Stimulated activated CD8-positive, alpha-beta memory T cell treated with anti-CD3 and anti-CD28 coated beads, Interleukin-15, amount 100 ng/mL, for 24 hours (primary cell): ENCODE measurements at places on chromosomes 2 and 18.

GRCh38 chr2:74010087-74010541 lies 25.4 kb downstream of the TET3 start:
- DNase-seq = no peak

- no peak for DNase-seq
Measured at GRCh38 chr2:96088340-96089335, 27.7 kb downstream of the ADRA2B start.

- DNase-seq = no peak
Measured at GRCh38 chr18:13725566-13726231, 659 bp downstream of the FAM210A start.

GRCh38 chr18:55470826-55471225 lies 117.2 kb downstream of the TCF4 start:
- DNase-seq = no peak

GRCh38 chr2:182018218-182018617 lies 32.6 kb downstream of the PPP1R1C start:
- DNase-seq = no peak

DNA sequence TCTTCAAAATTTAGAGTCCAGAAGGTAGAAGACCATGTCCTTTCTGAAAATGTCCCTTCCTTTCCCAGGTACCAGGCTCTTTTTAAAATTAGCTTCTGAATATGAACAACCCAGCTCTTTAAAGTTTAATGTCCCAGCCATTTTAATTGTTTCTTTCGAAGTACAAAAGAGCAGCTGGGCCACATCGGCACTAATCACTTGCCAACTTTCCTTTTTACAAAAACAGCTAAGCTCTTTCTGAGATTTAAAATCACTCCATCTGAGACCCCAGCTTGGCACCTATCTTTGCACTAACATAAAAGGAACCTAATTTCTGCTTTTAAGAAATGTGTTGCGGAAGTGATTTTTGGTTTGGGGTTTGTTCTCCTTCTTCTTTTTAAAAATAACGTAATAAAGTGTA lies 2.6 kb downstream of the BOD1L2 start:
- DNase-seq = no peak

DNA sequence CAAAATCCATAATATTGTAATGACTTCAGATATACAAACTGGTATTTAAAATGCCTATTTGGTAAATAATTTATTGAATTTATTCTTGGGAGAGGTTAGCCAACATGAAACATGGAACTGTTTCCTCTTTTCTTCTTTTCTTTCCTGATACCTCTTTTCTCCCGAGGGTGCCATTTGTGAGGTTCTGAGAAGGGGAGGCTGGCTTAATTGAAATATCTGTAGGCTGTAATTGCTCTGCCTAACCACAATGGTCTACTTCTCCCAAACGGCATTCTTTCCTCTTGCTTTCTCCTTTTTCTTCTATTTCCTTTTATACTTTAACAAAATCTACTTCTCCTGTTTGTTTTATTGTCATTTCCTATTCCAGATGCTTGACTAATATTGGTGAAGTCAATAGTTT lies 114.9 kb downstream of the TCF4 start:
- DNase-seq = no peak

GRCh38 chr2:140895378-140895777 lies 1235.4 kb downstream of the LRP1B start:
- DNase-seq = no peak

DNA sequence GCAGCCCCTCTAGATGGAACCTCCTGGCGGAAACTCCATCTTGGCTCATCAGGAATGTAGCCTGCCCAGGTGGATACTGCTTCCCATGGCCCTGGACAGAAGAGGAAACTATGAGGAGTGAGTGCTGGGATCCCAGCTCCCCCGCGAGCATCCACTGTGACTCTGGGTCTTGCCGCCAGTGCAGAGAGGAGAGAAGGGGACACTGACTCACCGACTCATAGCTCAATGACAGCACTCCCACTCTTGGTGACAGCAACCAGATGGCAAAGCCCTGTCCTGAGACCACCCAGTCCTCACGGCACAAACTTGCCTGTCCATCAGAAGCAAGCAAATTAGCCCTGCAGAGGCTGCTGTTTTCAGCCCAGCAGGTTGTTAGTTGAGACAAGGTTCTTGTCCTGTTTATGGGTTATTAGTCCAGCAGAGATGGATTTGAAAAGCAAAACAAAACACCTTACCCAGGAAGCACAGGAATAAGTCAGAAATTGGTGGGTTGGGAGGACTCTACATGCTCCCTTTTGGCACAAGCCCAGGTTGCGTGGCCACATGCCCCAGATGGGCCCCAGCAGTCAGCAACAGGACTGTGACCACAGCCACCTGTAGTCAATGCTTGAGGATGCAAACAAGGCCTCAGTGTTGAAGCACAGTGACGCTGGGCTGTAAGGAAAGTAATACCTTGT lies 111.5 kb upstream of the GLI2 start:
- DNase-seq = no peak

- DNase-seq = no peak
Measured at GRCh38 chr2:48471048-48471474, 58.9 kb upstream of the STON1 start.

DNA sequence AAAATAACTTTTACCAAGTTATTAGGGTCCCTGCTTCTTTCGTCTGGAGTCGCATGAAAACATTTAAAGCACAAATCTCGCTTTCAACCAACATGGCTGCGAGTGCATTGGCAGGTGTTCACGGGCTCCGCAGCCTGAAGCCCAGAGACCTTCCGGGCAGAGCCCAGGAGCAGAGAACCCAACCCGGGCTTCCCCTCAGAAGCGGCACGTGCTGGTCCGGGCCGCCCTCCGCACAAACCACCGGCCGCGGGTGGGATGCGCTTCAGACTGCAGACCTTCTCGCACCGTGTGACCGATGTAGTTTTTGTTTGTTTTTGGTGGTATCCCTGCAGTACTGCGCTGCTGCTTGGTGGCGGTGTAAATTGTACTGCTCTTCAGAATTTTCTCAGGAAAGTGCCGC lies 105.6 kb upstream of the TPO start:
- no peak for DNase-seq

DNA sequence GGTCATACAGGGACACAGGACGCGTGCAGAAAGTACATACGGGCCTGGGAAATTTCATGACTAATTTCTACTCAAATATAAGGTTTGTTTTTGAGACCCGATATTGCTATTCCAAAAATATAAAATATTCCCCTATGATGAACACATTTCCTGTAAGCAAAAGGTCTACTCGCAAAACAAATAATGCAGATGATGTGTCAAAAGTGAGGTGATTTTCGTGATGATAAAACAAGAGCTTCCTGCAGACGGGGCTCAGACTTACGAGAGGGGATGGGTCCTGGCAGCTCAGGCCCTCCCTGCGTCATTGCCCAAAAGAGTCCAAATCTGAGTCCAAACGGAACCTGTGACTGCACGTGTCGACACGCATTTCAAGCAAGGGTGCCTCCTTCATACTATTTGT lies 62.7 kb downstream of the MBP start:
- DNase-seq = no peak

- DNase-seq = no peak
Measured at GRCh38 chr2:15225131-15225530, 336.0 kb downstream of the NBAS start.

DNA sequence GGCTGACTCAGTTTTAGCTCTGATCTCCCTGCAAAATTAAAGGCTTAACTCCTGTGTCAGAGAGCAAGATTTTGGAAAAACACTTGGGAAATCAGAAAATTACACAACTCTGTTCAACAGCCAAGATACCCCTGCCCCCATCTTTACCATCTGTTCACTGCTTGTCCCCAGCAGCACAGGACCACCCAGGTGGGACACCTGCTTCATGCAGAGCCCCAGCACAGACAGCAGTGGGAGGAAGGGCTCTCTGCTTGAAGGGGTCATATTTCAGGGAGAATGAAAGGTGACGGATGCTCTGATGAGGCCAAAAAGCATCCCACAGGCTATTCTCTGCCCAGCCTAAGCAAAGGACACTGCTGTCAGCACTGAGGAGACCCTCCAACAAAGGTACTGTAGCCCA lies 584.6 kb upstream of the KLHL29 start:
- no peak for DNase-seq

DNA sequence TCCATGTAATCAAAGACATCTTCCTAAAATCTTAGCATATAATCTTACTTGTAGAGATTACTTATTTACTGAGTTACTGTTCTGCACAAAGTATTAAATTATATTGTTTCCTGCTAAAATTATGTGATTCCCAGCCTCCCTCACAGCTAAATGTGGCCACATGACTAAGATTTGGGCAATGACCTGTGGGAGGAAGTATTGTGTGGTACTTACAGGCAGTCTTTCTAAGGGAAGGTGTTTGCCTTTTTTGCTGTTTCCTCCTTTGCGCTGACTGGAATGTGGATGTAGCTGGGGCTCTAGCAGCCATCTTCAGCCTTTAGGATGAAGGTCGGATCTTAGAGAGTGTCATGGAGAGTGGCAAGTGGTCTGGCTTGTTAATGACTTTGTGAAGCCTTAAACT lies 146.3 kb upstream of the APCDD1 start:
- DNase-seq = no peak

- no peak for DNase-seq
Measured at GRCh38 chr2:60546756-60547420, 6.6 kb downstream of the BCL11A start.

GRCh38 chr2:218343591-218343990 lies 13.1 kb upstream of the CATIP start:
- DNase-seq = no peak

- DNase-seq = no peak
Measured at GRCh38 chr2:17627434-17627833, 86.9 kb downstream of the VSNL1 start.

- DNase-seq = no peak
Measured at GRCh38 chr2:205287316-205287715, 395.0 kb upstream of the NRP2 start.

DNA sequence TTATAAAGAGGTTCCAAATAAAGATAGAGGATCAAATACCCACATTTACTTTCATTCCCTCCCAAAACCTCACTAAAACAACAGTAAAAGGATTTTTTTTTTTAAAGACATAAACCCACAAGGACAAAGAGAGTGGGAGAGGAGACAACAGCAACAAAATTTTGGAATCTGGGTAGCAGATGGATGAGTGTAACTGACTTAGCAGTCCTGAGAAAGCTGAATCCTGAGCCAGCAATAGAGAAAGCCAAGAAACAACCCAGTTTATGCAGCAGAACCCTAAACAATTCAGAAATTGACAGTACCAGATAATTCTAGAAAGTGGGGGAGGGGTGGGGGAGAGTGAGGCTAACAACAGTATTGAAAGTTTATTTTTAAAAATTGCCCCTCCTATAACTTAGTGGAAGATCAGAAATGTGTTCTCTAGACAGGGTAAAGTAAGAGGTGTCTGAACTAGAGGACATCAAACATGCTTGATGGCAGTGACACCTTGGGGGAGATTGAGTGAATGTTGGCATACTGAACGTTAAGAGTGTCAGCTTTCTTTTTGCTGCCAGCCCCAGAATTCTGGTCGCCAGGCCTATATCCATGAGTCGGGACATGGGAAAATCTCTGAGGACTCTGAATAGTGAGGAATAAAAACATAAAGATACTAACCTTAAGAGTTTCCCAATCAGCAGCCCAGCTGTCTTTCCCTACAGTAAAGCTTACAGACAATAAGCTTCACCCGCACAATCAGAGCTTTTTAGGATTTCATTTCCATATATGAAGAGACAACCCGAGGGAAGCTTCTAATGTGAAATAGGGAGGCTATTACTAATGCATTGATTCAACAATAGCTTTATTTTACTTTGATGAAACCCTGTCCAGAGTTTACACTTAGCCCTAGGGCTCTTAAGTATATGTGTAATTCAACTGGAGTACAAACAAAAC lies 128.0 kb upstream of the ALPP start:
- no peak for DNase-seq

DNA sequence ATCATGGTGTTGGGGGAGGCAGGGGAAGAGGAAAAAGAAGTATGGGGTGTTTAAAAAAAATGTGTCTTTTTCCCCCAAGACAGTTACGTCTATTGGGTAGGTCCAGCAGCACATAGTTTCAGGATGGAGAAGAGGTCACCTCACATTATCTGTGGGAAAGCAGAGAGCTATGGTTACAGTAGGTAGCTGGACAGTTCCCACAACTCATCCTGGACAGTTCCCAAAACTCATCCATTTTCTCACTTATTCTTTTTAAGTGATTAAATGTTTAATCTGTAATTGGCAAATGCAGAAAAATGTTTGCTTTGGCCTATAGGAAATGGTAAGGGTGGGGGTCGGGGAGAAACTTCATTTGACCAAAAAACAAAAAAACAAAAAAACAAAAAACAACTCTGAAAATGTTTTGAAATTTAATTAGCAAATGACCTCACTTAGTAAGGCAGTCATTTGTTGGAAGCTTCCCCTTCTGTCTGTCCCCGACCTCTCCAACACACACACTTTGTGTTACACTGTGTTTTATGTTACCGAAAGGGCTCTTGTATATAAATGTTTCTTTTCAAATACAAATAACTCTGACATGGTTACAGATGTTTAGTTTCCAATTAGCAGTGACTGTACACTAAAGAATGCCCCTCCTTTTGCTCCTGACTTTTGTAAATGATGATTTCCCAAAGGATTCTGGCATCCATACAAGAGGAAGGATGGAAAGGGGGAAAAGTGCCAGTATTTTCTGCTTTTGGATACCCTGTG lies 173.3 kb upstream of the ZFP36L2 start:
- no peak for DNase-seq

GRCh38 chr2:99970292-99970868 lies 172.0 kb downstream of the AFF3 start:
- no peak for DNase-seq

DNA sequence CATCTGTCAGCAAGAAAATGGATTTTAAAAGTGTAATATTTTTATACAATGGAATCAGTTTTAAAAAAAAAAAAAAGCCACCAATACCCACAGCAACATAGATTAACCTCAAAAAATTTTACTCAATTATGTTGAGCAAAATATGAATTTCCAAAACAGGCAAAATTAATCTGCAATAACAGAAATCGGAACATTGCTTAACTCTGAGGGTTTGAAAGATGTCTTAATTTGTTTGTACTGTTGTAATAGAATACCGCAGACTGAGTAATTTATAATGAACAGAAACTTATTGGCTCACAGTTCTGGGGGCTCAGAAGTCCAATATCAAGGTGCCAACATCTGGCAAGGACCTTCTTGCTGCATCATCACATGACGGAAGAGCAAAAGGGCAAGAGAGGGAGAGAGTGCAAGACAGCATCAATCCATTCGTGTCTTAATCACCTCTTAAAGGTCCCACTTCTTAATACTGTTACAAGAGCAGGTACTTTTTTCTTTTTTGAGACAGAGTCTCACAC lies 31.8 kb upstream of the TNFAIP6 start:
- no peak for DNase-seq

DNA sequence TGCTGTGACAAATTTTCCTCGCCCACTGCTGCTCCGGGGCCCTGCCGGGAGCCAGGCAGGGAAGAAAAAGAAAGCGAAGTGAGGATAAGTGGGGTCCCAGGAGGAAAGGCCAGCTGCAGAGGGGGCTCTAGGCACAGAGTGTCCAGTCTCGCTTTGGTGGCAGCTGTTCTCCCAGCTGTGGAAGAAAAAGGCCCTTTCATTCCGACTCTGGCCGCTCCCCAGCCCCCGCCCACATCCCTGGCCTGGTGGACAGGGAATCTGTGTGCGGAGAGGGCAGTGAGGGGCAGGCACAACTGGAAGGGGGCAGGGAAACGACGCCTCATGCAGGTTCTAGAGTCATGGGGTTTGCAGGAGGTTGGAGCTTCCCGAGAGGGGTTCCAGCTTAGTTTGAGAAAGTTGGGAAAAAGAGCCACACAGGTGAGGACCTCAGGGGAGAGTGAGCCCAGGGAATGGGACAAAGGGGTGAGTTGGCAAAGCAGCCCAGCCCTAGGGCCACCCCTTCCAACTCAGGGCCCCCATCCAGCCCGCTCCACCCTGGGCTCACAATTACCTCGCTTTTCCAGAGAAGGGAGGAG lies 1.8 kb downstream of the RTKN start:
- no peak for DNase-seq
